ENCODE measurements at places on chromosomes 11 and 22. TPM values are rescaled to one million over a fixed set of nuclear protein-coding genes. Genes with fewer than 3 reads are reported as not detected.

GRCh38 chr11:61046833-61047232 lies 55.5 kb upstream of the CD5 start:
- H3K36me3 ChIP-seq: peaks cover 18% of the 10 kb centered on the region
- H3K27ac ChIP-seq: no peak overlapping the region
- DNase-seq: no peak
- H3K27me3 ChIP-seq: no peaks in the 10 kb centered on the region

DNA sequence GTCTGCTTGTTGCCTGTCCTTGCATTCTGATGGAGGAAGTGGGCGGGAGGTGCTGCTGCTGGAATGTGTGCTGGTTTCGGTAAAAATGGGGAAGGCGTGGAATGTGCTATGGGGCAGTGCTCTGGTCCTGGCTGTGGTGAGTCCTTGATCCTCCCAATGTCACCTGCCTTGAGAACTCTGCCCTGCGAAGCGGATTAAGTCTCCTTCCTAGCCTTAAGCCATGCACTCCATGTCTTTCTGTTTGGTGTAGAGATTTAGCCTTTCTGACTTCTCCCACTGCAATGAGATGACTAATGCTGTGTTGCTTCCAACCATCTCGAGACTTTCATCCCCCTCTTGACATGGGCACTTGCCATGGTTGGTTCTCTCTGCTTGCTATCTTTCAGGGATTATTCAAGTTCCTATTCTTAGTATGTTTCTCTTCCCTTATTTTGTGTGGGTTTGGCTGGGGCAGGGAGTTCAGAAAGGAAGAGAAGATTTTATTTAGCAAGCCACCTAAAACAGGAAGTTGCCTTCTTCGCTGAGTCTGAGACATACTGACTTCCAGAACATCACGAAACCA lies 687.9 kb downstream of the NTM start:
- no peak overlapping the region for H3K27ac ChIP-seq
- no peak overlapping the region for H3K4me3 ChIP-seq
- no peak for DNase-seq
- no peaks in the 10 kb centered on the region for H3K36me3 ChIP-seq
- H3K27me3 ChIP-seq: no peaks in the 10 kb centered on the region

GRCh38 chr22:17518406-17518805 lies 44.9 kb upstream of the SLC25A18 start:
- no peak overlapping the region for H3K27ac ChIP-seq
- H3K4me1 ChIP-seq: no peaks in the 10 kb centered on the region
- no peak overlapping the region for H3K4me3 ChIP-seq
- H3K27me3 ChIP-seq: peaks cover 13% of the 10 kb centered on the region
- DNase-seq: no peak
- no peaks in the 10 kb centered on the region for H3K36me3 ChIP-seq

DNA sequence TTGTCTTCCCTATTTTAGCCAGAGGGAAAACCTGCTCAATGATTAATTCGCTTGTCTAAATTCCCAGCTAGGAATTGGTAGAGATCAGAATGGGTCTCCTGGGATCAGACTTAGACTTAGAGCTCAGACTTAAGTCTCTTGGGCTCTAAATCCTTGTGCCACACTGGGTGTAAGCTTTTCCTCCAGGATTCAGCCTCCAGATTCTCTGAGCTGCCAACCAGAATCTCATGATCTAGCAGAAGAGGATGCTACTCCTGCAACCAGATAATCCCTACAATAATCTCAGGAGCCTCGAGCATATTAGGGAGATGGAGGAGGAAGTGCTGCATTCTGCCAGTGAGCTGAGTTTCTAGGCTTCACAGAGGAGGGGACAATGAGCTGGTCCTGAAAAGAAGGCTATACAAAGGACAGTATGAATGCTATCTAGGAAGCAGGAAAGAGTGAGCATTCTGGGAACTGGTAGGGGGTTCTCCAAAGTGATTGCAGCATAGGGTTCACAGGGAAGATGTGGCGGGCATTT lies 211.6 kb upstream of the SESN3 start:
- no peak for DNase-seq
- H3K36me3 ChIP-seq: peaks cover 2% of the 10 kb centered on the region
- H3K27ac ChIP-seq: no peak overlapping the region
- H3K4me1 ChIP-seq: peaks cover 8% of the 10 kb centered on the region

GRCh38 chr11:101083335-101083734 lies 46.3 kb downstream of the PGR start:
- H3K27me3 ChIP-seq: no peaks in the 10 kb centered on the region
- no peak for DNase-seq
- no peaks in the 10 kb centered on the region for H3K4me1 ChIP-seq
- no peak overlapping the region for H3K4me3 ChIP-seq

DNA sequence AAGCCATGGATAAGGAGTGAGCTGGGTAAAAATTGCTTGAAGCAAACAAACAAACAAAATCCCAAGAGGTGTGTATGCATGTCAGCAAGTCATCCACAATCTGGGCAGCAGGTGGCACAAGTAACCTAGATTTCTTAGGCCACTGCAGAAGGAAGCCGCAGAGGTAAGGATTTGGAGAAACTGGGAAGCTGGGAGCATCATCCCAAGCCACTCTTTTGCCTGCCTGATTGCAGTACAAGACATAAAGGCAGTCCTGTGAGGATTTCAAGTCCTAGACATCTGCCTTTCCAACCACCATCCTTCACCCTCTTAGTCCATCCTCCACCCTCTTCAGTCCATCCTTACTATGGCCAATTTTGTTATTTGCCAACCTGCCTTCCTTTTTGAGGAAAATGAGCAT lies 67.2 kb upstream of the BMAL1 start:
- H3K36me3 ChIP-seq: no peaks in the 10 kb centered on the region
- peak; percentile 28 for DNase-seq
- no peak overlapping the region for H3K27ac ChIP-seq
- peaks cover 3% of the 10 kb centered on the region for H3K27me3 ChIP-seq

DNA sequence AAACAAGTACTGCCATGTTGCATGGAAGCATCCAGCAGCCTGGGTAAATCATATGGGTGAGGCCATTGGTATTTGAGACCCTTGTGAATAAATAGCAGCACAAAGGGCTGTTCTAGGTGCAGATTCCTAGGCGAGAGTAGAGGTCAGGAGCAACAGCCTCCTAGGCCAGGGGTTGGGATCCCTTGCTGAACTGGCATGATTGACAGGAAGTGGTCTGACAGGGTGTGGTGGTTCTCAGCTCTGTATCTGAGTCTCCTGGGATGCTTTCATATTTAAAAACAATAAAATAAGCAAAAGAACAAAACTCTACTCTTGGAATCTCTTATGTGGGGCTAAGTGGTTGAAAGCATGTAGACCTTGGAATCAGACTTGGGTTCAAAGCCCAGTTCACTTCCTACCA lies 35.8 kb downstream of the INSC start:
- peak overlapping the region; percentile 77 for H3K27ac ChIP-seq
- H3K27me3 ChIP-seq: peaks cover 11% of the 10 kb centered on the region
- DNase-seq: peak; percentile 14
- H3K4me3 ChIP-seq: no peak overlapping the region
- H3K4me1 ChIP-seq: peaks cover 24% of the 10 kb centered on the region
- no peaks in the 10 kb centered on the region for H3K36me3 ChIP-seq

Gene OR6T1
- not detected for total RNA-seq

Gene HOATZ
- not detected for total RNA-seq

Gene RCOR2
- 0.40 TPM for total RNA-seq

Gene RASL10A
- total RNA-seq: 0.92 TPM

Gene TIMM10
- total RNA-seq: 87.3 TPM

Gene ENTHD1
- 0.07 TPM for total RNA-seq

Data from activated CD4-positive, alpha-beta T cell treated with anti-CD3 and anti-CD28 coated beads, Interleukin-2, amount 10 ng/mL, durations not matched to agents 7 days and 5 days (primary cell).